Renal cortex interstitium (tissue), 15 donors: ENCODE measurements at places on chromosomes 7 and 10. TPM values are rescaled to one million over a fixed set of nuclear protein-coding genes. Genes with fewer than 3 reads are reported as not detected.

- no peak for DNase-seq
Measured at GRCh38 chr10:102479651-102480050, 22.9 kb downstream of the ACTR1A start.

DNA sequence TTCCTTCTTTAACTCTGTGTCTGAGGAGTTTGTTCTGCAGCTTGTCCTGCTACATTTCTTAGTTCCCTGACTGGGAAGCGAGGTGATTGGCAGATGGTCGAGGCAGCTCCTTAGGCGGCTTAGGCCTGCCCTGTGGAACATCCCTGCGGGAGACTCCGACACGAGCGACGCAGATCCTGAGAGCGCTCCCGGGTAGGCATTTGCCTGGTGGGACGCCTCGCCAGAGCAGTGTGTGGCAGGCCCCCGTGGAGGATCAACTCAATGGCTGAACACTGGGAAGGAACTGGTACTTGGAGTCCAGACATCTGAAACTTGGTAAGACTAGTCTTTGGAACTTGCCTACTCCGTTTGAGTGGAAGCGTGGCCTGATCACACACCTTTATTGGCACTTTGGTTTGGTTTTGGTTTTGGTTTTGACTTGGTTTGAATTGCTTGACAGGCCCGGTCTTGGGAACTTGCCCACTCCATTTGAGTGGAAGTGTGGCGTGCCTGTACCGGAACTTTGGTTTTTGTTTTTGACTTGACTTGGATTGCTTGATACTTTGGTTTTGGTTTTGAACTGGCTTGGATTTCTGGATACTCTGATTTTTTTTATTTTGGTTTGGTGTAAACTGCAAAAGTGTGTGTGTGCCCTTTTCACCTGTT is 42.6 kb downstream of the MAP3K8 start:
- DNase-seq = no peak

GRCh38 chr7:24336461-24336860 is 52.5 kb downstream of the NPY start:
- DNase-seq = no peak

DNA sequence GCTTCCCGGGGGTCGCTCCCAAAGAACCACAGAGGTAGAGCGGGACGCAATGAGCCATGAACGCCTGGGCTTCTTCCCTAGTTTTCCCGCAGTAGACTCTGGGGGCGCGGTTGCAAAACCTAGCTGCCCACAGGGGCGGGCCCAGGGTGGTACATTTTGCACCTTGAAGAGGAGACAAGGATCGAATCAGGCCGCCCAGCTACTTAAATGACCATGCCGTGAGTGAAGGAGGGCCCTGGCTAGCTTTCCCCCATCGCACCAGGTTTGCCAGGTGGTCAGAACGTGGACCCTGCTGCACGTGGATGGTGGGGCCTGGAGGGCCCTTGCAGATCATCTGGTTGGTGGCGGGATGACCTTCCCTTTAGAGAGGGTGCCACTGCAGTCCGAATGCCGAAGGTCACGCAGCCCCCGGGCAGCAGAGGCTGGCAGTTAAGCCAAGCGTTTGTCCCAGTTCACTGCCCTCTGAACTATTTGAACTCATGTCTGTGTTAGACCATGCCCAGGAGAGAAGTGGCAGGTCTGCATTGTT is 604 bp upstream of the SHTN1 start:
- peak; percentile 17 for DNase-seq

DNA sequence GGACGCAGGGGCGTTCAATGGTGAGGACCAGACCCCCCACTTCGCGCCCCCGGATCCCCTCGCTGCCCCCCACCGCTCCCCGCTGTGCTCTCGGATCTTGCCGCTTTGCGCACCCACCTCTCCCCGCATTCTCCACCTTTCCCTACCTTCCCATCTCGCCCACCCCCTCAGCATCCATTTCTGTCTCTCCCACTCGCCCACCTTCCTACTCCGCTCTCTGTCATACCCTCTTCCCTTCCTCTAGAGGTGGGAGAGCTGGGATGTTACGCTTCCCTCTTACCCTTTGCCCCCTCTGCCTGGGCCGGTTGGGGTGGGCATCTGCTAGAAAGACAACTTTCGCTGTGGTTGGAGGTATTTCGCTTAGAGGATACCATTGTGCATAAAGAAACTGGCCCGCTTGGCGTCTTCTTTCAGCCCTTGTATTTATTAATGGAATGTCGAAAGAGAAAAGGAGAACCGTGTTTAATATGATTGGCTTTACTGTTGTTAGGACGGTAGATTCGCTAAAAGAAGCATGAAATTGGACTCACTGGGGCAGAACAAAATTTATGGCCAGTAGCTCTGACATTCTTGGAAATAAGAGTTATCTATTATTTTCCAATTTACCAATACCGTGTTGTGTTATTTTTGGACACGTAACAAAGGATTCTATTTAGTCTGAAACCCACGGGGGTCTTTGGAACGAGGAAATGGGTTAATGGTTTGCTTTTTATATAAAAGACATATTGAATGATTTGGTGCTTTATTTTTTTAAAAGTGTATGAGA is 873 bp downstream of the PRKAR2B start:
- no peak for DNase-seq

DNA sequence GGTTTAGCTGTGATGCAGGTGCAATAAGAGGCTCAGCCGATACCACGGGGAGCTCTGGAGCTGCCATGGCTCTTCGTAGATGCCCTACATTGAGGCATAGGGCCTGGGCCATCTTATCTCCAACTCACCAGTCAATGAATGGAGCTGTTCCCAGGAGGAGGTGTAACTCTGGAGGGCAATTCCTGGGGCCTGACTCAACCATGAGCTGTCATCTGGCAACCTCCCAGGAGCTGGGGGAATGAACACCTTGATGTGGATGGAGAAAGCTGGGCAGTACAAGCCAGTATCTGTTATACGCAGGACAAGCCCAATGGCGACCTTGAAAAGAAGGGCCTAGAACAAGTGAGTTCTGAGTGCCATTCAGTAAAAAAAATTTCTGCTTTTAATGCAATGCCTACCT is 224.0 kb upstream of the PLXDC2 start:
- no peak for DNase-seq

DNA sequence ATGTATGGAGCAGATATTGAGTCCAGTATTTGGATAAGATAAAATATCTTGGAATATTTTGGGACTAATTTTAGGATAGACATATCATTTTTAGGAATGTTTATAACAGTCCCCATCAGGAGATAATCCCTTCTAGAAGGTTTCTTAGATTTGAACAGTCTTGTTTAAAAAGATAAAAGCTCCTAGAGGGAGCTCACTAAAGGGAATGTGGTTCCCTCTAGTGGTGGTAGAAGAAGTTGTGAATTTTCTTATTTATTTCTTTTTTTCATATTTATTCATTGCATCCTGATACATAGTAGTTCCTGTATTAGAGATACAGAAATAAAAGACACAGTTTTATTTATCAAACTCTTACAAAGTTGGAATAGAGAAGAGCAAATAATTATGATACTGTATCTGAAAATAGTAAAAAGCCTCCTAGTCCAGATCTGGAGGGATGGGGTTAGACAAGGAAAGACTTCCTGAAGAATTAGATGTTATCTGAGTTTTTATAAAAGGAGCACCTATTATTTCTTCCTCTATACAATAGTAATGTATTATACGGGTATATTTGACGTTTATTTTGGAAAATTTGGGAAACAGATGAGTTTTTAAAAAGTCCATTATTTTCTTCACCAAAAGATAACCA is 24.5 kb upstream of the KLF14 start:
- DNase-seq = peak; percentile 39

- DNase-seq = no peak
Measured at GRCh38 chr7:70069977-70070376, 471.7 kb downstream of the AUTS2 start.

DNA sequence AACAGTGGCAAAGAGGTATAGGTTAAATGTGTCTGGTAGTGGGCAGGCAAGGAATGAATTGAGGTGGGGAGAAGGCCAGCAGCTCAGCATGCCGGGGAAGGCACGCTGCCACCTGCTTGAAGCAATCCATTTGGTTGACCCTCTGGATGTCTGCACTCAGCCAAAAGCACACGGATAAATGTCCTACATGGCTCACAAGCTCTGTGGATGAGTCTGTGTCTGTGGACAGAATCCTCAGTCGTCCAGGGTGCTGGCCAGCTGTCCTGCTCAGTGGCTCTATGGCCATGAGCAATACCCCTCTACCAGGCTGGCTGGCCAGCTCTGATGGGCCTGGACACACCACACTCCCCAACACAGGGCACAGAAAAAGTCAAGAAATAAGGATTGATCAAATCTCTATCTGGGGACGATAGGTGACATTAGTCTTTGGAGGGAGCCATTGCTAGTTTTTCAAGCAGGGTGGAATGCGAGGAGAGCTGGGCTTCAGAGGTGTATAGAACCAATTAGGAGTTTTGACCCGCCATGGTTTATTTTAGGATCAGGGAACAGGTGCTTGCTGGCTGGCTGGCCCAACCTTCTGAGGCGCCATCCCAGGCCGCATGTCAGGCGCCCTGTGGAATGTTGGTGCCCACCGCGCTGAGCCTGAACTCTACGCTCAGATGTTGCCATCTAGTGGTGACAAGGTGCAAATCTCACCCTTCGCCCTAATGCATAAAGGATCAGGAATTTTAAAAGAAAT is 493.4 kb downstream of the TNS3 start:
- DNase-seq = peak; percentile 62

DNA sequence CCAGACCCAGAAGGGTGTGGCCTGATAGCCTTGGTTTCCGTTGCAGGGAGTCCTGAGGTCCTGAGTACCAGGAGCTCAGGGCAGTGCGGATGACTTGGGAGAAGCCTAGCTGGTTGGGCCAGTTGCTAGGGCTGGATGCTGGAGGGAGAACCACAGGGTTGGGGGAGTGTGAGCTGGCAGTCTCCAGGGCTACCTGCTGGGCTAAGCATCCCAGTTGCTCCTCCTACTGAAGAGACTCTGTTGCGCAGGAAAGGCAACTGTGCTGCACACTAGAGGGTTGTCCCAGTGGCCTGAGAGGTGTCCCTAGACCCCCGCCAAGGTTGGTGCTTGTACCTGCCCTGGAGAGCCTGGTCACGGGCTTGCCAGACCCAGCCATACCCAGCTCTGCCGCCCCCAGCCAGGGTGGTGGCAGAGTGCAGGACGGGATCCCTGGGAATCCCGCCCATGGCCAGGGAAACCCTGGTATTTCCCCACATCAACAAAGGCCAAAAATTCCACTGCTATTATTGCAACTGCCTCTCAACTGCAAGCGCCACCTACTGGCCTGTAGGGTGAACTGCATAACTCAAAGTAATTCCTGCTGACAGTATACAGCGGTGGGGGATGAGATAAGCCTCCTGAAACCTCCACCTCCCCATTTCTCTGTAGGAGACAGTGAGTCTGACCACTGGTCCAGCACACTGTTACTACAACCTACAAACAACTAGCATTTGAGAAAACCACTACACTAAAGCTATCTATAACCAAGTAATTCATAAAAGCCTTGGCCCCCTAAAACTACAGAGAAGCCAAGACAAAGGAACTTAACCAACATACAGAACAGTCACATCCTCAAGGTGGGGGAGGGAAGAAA is 67.6 kb upstream of the DDC start:
- DNase-seq = no peak

Gene OR2A1
- polyA plus RNA-seq = 1.1 TPM

Gene SFXN3
- 36.1 TPM for polyA plus RNA-seq

Gene CHN2
- polyA plus RNA-seq = 18.1 TPM
